ENCODE measurements at places on chromosomes 13 and 19.
A peak's percentile ranks its signal among the peaks of the same experiment; 100 is the strongest.

GRCh38 chr13:70795484-70795883, 687.2 kb upstream of the KLHL1 start:
- no peak for DNase-seq

DNA sequence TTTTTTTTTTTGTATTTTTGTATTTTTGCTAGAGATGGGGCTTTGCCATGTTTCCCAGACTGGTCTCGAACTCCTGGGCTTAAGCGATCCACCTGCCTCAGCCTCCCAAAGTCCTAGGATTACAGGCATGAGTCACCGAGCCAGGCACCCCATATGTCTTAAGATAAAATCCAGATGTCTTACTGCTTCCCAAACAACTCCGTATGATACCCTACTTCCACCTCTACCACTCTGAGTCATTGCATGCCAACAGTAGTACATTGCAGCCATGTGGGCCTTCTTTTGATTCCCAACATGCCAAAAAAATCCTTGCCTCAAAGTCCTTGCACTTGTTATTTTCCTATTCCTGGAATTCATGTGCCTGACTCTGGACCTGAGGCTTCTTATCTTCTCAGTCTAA, 799.2 kb downstream of the GPC5 start:
- DNase-seq = no peak

GRCh38 chr13:111143865-111144540, 28.9 kb downstream of the ARHGEF7 start:
- no peak for DNase-seq

GRCh38 chr19:16227837-16228636, 30.3 kb downstream of the AP1M1 start:
- DNase-seq = no peak

GRCh38 chr19:5628919-5629481, 6.1 kb downstream of the SAFB start:
- no peak for DNase-seq

DNA sequence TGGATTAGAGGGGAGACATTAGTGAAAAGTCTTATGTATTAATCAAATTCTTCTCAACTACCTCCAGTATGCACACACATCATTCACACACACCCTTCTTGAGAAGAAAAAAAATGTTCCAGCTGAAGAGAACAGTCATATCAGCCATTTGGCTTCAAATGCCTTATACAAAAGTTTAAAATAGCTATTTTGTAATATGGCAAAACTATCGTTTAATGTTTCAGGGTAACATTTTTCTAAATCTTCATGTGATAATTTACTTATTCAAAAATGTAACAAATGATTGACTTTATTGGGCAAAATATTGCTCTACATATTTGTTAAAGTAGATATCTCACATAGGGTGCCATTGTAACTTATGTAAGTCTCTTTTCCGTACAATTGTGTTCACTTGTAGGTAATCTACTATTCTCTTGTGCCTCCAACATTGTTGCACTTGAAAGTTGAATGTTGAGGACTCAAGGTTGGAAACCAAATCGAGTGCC, 13.6 kb downstream of the ZIC2 start:
- DNase-seq = no peak

DNA sequence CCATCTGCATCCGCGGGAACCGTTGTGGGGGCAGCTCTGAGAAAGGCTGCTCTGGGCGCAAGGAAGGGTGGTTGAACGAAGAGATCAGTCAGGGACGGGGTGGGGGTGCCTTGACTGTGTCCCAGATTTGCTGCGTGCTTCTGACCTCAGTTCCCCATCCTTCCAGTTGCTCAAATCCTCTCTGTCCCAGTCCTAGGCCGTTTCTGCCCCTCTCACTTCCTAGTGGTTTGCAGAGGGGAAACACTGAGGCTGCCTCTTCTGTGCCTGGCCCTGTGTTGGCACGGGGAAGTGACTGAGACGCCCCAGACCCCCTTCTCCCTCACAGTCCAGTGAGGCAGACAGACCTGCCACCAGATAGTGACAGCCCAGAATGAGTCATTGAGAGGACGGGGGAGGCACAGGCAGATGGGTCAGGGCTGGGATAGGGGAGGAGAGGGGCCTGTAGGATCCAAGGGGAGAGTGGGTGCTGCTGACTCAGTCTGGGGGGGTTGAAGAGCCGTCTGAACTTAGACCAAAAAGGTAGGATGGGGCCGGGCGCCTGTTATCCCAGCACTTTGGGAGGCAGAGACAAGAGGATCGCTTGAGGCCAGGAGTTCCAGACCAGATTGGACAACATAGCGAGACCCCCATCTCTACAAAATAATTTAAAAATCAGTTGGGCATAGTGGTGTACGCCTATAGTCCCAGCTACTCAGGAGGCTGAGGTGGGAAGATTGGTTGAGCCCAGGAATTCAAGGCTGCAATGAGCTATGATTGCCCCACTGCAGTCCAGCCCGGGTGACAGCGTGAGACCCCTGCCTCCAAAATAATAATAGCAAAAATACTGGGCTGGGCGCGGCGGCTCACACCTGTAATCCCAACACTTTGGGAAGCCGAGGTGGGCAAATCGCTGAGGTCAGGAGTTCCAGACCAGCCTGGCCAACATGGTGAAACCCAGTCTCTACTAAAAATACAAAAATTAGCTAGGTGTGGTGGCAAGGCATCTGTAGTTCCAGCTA, 26.5 kb downstream of the NUMBL start:
- DNase-seq = peak; percentile 4

- DNase-seq = no peak
Measured at GRCh38 chr19:10566408-10566657, 523 bp upstream of the KRI1 start.

DNA sequence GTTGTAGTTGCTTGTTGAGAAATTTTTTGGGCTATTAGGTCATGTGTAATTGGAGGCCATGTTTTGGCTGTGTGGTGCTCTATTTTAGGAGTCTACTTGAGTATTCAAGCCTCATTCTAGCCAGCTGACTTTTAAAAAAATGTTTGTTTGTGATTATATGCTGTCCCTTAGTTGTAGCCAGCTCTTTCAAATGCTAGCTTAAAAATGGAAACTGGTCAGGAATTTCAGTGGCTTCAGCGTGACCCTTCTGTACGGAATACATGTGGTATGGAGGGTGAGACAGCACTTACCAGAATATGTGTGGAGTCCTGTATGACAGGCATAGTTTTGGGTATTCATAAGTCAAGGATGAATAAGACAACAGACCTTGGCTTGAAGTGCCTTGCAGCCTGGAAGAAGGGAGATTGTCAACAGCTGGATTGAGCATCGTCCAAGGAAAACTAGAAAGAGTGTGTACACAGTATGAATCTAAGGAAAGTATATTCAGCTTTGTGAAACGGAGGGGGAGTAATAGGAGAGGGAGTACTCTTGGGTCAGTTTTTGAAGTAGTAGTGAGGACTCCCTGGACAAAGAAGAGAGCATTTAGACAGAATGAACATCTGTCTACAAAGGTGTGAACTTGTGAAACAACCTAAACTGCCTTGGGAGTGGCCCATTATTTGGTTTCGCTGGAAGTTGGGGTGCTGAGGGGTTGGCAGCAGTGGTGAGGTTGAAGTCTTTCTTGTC, 20.0 kb upstream of the WTIP start:
- no peak for DNase-seq

- DNase-seq = peak; percentile 97
Measured at GRCh38 chr13:114314074-114314912, at the start of gene CHAMP1. CHAMP1 (plus strand) TSS chr13:114314503; CDS start chr13:114323843, 9,340 bp downstream.

DNA sequence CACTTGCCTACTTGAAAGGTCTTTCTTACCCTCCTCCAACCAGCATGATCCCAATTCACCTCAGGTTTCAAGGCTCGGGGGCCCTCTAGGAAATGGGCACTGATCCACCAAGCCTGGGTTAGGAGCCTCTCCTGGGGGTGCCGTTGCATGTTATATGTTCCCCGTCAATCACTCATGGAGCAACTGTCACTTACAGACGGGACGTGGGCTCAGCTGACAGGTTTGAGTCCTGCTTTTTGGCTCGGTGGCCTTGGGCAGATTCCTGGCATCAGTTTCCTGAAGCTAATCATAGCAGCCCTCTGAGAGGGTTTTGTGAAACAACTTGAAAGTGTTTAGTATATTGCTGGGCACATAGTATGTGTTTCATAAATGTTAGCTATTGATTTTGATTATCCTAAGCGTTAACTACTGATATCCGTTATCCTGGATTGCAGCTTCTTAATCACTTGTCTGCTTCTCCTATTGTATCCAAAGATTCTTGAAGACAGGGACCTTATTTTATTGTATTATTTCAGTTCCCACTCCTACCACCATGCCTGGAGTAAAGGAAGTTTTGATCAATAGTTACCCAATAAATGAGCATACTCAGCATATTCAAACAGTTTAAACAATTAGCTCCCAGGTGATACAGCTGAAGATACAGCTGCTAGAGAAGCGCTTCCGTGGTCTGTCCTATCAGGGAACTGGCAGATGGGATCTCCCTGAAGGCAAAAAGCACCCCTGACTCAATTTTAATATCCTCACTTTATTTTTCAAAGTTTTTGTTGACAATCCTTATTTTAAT, 57.9 kb downstream of the RFC3 start:
- DNase-seq = no peak

- no peak for DNase-seq
Measured at GRCh38 chr13:113982296-113982661, 8.4 kb upstream of the C13orf46 start.

DNA sequence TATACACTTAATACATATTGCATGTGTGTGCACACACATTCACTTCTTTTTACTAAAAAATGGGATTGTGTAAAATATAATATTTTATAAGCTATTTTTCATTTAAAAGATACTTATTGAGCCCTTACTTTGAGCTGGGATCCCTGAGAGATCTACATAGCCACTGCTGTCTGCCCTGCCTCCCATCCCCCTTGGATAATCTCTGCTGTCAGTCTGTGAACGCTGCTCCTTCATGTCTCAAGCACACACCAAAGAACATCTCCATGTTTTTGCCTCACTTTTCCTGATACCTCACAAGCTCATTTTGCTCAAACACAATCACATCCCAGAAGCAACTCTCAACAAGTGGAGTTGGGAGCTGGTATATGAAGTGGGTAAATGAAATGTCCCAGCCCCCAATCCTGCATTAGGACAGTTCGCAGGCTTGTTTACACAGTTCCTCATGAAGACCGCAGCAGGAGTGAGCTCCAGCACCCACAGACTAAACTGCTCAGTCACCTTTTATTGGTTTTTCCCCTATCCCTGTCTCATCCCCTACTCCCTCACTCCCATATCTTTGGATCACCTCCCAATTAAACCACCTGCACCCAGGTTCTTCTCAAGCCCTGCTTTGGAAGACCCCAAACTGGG, 108.3 kb upstream of the FRY start:
- DNase-seq = no peak

- DNase-seq = no peak
Measured at GRCh38 chr13:30006246-30006645, 155.8 kb upstream of the UBL3 start.

- peak; percentile 15 for DNase-seq
Measured at GRCh38 chr19:34556488-34556887, 74.9 kb downstream of the WTIP start.

- no peak for DNase-seq
Measured at GRCh38 chr13:47611664-47612288, 389.3 kb downstream of the SUCLA2 start.

DNA sequence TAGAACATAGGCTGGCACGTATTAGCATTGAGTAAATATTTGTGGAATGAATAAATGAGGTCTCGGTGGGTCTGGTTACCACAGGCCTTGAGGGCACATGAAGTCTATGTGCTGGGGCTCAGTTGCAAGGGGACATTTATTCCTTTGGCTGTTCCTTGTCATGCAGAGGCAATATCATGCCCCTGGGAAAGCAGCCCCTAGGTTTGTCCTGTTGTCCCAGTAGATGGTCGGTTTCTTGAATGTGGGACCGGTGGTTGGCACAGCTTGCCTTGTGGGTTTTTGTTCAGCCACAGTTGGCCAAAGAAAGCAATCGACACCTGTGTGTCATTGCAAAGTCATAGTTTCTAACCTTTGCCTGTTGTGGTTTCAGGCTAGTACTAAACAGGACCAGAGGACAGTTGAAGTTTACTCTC, 24.7 kb upstream of the GPR183 start:
- DNase-seq = no peak

- peak; percentile 47 for DNase-seq
Measured at GRCh38 chr13:41995946-41996345, 35.0 kb upstream of the VWA8 start.

- no peak for DNase-seq
Measured at GRCh38 chr13:75760131-75761021, 124.2 kb downstream of the LMO7 start.

DNA sequence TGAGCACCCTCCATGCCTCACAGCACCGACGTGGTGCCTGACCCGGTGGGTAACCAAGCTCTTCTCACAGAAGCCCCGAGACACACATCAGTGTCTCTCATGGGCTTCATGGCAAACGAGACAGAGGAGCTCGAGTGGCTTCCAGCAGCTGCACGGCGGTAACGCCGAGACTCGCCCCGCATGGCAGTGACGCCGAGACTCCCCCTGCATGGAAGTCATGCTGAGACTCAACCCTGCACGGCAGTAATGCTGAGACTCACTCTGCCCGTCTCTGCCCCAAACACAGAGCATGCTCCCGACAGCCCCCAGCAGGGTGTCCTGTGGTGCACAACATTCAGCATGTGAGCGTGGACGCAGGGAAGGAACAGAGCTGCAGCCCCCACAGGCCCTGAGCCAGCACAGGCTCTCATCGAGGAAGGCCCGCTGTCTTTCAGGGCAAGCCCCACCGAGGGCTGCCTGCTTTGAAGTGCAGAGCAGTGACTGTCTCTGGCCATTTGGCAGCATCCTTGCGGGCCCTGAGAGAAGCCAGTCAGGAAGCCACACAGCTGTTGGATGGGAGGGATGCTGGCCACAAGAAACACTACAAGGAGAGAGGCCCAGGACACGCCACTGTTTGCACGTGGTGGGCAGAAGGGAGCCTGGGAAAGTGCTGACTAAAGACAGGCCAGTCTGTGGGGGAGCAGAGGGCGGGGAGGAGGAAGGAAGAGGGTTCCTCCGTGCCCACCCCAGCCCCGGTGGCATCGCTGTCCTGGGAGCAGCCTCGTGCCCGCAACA, 9.5 kb downstream of the GAS6 start:
- DNase-seq = no peak

GRCh38 chr13:101544979-101545378, 92.5 kb downstream of the ITGBL1 start:
- DNase-seq = no peak

DNA sequence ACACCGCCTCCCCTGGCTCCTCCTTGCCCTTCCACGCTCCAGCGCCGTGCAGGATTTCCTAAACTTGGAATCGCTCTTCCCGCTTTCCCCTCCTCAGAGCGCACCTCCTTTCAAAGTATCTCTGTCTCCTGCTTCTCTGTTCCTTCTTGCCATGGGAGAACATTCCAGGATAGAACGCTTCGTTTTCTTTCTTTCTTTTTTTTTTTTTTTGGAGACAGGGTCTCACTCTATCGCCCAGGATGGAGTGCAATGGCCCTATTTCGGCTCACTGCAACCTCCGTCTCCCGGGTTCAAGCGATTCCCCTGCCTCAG, 574 bp upstream of the XPO4 start:
- DNase-seq = no peak

DNA sequence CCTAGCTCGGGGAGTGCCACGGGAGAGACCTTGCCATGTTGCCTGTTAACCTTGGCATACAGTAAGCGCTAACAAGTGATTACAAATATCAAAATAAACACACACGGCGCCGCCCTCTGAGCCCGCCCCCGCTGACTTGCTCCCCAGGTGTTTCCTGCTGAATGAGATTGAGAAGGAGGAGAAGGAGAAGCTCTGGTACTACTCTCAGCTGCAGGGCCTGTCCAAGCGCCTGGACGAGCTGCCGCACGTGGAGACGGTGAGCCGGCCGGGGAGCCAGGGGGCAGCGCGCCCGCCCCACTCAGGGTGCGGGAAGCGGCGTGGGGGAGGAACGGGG, 5.0 kb downstream of the APC2 start:
- DNase-seq = no peak

Measured in activated T-cell treated with anti-CD3 and anti-CD28 coated beads for 48 hours (primary cell).